ENCODE measurements at places on chromosomes 16 and 17. TPM values are rescaled to one million over a fixed set of nuclear protein-coding genes. Genes with fewer than 3 reads are reported as not detected.

Gene SLFN11
- polyA plus RNA-seq, result 6.9 TPM

GRCh38 chr17:75843577-75844529 is at the start of gene UNC13D:
Gene UNC13D, minus strand, starts transcription at chr17:75844404. Its CDS starts 67 bp downstream, at chr17:75844337.
- no peak for DNase-seq

- no peak for DNase-seq
Observed at GRCh38 chr16:64184156-64184555, 937.7 kb downstream of the CDH11 start.

- DNase-seq, result no peak
Observed at GRCh38 chr16:12113523-12114345, 137.2 kb downstream of the SNX29 start.

Data from A549 (cell line).